Thymus (tissue), 14 donors: ENCODE measurements at places on chromosomes 12 and 14. TPM values are rescaled to one million over a fixed set of nuclear protein-coding genes. Genes with fewer than 3 reads are reported as not detected.

DNA sequence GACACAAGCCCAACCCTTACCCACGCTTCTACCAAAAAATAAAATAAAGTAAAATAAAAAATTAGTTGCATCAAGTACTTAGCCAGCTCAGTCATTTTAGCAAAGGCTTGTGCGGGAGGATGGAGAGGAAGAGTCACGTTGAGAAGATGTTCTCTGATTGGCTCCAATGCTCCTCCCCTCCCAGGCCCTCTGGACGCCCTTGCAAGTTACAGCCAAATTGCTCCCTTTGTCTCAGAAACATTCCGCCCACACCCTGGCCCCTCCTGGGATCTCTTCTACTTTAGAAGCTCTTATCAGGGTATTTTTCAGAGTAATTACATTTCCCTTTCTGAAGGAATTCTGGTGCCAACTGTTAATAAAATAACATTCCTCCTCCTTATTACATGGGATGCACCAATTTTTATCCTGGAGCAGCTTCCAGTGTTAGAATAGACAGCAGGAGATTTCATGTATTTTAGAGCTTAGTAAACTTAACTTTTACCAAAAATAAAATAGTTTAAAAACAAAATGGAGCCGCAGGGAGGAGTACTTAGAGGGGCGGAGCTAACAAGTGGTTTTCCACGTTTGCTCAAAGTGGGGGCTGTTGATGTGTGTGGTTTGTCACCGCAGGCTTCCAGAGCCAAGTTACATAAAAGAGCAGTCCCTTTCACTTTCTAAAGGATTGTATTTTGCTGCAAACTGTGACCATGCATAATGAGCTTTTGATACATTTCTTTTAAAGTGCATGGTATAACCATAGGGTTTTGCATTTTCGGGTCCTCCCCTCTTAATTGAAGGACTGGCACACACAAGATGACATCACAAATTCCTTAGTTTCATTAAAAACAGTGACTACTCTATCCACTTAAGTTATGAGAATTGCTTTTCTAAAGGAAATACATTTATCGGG is 71.7 kb upstream of the RAP1B start:
- DNase-seq, result peak; percentile 23

GRCh38 chr12:52601671-52602070 is 408 bp upstream of the KRT72 start:
- DNase-seq, result no peak

DNA sequence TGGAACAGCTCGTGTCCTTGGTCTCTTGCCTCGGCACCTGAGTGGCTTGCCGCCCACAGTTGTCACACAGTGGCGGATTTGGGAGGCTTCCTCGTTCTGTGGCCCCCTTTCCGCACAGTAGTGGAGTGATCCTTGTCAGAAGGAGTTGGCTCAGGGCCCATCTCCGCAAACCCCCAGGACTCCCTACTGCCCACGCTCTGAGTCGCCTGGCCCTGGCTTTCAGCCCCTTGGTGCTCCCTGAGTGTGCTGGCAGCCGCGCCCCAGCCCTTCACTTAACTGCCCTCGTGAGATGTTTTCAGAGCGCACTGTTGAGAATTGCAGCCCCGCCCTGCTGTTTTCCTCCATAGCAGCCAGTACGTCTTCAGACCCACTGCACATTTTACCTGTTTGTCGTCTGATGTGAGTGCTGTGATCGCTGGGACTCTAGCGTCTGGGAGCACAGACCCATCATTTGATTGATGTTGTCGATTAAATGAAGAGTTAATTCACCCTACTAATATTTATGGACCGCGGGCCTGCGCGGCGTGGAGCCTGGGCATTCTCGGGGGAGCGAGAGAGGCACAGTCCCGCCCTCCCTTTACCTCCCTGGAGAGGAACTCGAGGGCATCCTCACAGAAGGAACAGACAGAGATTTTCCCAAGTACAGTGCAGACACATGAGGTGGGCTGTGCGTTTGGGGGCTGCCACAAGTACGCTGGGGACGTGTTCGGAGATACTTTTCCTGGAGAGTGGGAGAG is 91.8 kb downstream of the DDX51 start:
- no peak for DNase-seq

- no peak for DNase-seq
These were observed 41.8 kb upstream of the KCNK13 start for GRCh38 chr14:90019824-90020523.

DNA sequence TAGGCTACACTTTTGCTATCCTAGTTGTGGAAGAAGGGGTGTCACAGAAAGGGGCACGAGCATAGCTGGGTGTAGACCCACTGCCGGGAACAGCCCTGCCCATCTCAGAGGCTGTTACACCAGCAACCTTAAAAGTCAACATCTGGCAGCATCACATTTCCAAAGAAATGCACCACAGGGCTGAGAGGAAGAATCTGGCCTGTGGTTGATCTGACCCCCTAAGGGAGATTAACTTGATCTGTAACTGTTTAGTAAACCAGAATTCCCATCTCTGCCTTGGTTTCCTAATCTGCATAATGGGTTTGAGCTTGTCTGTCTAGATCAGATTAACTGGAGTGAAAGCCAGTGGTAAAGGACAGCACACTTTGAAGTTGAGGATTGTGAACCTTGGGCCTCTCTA is 1.3 kb downstream of the LRP1-AS start:
- no peak for DNase-seq

GRCh38 chr14:64965356-64966000 is 6.7 kb downstream of the RAB15 start:
- no peak for DNase-seq

GRCh38 chr12:38823738-38824137 is 81.7 kb downstream of the CPNE8 start:
- no peak for DNase-seq

DNA sequence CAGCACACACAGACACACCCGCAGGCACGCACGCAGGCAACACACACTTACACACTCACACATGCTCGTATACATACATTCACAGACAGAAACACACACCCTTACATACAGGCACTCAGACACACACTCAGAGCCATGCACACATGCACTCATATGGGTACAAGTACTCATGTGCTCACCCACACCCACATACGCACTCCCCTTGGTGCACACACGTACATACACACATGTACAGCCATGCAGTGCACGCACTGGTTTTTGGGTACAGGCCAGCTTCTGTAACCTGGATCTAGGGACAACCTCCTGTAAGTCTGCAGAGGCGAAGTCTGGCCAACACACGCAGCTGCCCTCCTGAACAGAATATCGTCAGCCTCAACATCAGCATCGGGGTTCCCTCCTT is 221.3 kb upstream of the RTL1 start:
- no peak for DNase-seq

DNA sequence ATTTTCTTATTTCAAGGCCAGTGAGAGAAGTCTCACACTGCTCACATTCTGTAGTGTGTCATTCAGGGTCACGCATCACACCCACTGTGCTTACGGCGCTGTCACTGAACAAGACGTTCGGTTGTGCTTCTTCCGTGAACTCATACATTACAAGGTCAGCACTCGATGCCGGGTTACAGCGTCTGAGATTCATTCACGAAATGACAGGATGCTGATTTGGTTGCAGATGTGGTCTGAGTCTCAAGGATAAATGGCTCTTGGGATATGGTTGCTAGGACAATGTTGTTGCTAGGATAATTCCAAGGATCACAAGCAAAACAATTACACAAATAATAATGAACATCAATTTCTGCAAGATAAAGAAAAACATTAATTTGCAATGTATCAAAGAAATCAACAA is 47.4 kb downstream of the STX2 start:
- DNase-seq, result no peak

DNA sequence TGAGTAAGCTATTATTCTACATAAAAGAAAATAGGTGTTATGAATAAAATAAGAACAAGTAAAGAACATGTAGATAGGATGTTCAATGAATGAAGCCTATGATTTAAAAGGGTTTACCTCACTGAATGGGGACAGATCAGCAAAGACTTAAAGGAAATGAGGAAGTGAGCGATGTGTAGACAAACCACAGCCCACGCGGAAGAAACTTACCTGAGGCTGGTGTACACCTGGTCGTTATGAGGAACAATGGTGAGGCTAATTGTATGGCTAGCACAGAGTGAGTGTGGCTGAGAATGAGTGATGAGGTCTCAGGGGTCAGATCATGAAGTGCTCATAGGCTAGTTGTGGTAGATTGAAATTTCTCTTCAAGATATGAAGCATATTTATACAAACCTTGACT is 221.7 kb downstream of the ALG10B start:
- DNase-seq, result no peak

GRCh38 chr12:104720339-104721038 is 237.6 kb downstream of the SLC41A2 start:
- DNase-seq, result peak; percentile 91

Gene CD27
- 42.3 TPM for total RNA-seq

Gene TMEM233
- total RNA-seq, result 1.1 TPM

Gene SERPINA9
- total RNA-seq, result 0.05 TPM

Gene LGALS3
- 34.4 TPM for total RNA-seq

Gene GABARAPL1
- 19.1 TPM for total RNA-seq
